ENCODE measurements at places on chromosomes 7 and 10. TPM values are rescaled to one million over a fixed set of nuclear protein-coding genes. Genes with fewer than 3 reads are reported as not detected.

- H3K4me3 ChIP-seq: no peak overlapping the region
- H3K27me3 ChIP-seq: no peaks in the 10 kb centered on the region
- H3K36me3 ChIP-seq: no peaks in the 10 kb centered on the region
- H3K4me1 ChIP-seq: no peaks in the 10 kb centered on the region
- no peak overlapping the region for H3K27ac ChIP-seq
- no peak for DNase-seq
Measured at GRCh38 chr7:71443191-71443530, 311.2 kb downstream of the GALNT17 start.

DNA sequence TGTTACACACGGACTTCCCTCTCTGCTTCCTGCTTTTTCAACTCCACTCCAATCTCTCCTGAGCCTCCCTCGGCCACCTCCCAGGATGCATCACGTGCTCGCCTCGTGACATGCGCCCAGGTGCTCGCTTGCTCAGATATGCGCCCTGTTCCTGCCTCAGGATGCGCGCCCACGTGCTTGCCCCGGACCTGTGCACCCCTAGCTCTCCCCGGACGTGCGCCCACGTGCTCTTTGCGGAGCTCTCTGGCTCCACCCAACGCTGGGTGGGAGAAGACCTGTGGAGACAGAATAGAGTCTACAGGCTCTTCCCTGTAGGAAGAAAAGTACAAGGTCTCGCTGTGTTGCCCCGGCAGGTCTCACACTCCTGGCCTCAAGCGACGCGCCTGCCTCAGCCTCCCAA is 23.1 kb downstream of the PARD3 start:
- H3K4me1 ChIP-seq: no peaks in the 10 kb centered on the region
- H3K36me3 ChIP-seq: no peaks in the 10 kb centered on the region
- no peaks in the 10 kb centered on the region for H3K27me3 ChIP-seq
- no peak overlapping the region for H3K27ac ChIP-seq
- DNase-seq: no peak
- no peak overlapping the region for H3K4me3 ChIP-seq

VPS26A gene
- total RNA-seq: 61.6 TPM

GRCh38 chr10:104299031-104299904 is 30.3 kb downstream of the GSTO2 start:
- no peaks in the 10 kb centered on the region for H3K36me3 ChIP-seq
- H3K27me3 ChIP-seq: no peaks in the 10 kb centered on the region
- peak overlapping the region; percentile 32 for H3K4me3 ChIP-seq
- H3K27ac ChIP-seq: peak overlapping the region; percentile 100

POLR2J gene
- total RNA-seq: 36.9 TPM

DNA sequence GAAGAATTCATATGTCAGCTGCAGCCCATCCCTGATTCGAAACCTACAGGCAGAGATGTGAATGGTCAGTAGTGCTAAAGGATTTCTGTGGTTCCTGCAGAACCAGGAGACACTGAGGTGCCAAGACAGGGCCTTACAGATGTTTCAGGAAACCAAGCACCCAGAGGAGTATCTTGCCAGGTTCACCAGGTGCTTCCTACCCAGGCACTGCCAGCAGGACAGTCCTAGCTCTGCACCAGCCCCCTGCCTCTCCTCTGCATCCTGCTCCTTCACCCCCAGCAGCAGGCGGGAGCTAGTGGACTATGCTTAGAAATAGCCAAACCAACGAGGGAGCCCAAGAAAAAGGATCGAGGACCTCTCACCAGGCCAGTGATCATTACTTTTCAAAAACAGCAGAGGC is 4.2 kb upstream of the IKZF1 start:
- no peak overlapping the region for H3K27ac ChIP-seq
- peaks cover 26% of the 10 kb centered on the region for H3K27me3 ChIP-seq
- DNase-seq: no peak
- H3K4me1 ChIP-seq: no peaks in the 10 kb centered on the region
- no peaks in the 10 kb centered on the region for H3K36me3 ChIP-seq

DNA sequence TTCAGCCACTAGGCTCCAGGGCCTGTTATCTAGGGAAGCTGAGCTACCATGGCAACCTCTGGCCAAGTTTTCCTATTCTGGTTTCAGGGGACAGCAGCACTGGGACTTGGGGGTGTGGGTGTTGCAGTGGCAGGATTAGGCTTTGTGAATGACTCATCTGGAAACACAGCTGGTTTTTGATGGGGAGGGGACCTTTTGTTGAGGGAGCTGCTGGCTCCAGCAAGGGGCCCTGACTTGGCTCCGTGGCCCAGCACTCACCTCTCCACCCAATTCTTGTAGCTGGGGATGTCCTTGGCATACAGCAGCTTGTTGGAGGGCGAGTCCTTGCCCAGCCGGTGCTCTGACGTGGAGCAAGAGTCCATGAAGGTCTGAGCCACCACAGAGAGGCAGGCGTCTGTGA is 435.9 kb downstream of the PLXNA4 start:
- H3K27ac ChIP-seq: no peak overlapping the region
- DNase-seq: peak; percentile 43
- no peaks in the 10 kb centered on the region for H3K27me3 ChIP-seq
- no peak overlapping the region for H3K4me3 ChIP-seq

- H3K27me3 ChIP-seq: no peaks in the 10 kb centered on the region
- no peaks in the 10 kb centered on the region for H3K4me1 ChIP-seq
- no peaks in the 10 kb centered on the region for H3K36me3 ChIP-seq
- H3K4me3 ChIP-seq: no peak overlapping the region
- no peak overlapping the region for H3K27ac ChIP-seq
Measured at GRCh38 chr10:59127991-59128390, 48.5 kb upstream of the PHYHIPL start.

DCLRE1A gene
- total RNA-seq: 3.7 TPM

- peak; percentile 54 for DNase-seq
- peaks cover 9% of the 10 kb centered on the region for H3K27me3 ChIP-seq
- H3K36me3 ChIP-seq: no peaks in the 10 kb centered on the region
- peaks cover 24% of the 10 kb centered on the region for H3K4me1 ChIP-seq
Measured at GRCh38 chr7:42237811-42238541, 967 bp upstream of the GLI3 start.

DNA sequence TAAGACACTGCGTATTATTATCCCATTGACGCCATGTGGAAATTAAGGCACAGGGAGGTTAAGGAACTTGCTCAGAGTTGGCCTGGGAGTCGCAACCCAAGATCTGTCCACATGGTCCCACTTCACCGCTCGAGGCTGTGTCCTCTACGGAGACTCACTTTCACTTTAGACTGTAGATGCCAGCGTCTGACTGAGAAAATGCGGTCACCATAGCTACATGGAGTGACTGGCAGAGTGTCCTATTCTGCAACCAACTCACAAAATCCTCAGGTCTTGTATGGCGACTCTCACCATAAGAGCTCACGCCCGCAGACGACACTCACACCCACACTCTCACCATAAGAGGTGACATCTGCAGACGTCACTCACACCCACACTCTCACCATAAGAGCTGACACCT is 257.9 kb downstream of the PTPRN2 start:
- H3K4me3 ChIP-seq: no peak overlapping the region
- no peaks in the 10 kb centered on the region for H3K36me3 ChIP-seq
- H3K4me1 ChIP-seq: no peaks in the 10 kb centered on the region
- H3K27ac ChIP-seq: no peak overlapping the region

CXCL12 gene
- 48.2 TPM for total RNA-seq

ANTXRL gene
- total RNA-seq: not detected

- H3K36me3 ChIP-seq: no peaks in the 10 kb centered on the region
- H3K4me3 ChIP-seq: no peak overlapping the region
- no peaks in the 10 kb centered on the region for H3K4me1 ChIP-seq
- H3K27me3 ChIP-seq: no peaks in the 10 kb centered on the region
- DNase-seq: no peak
- no peak overlapping the region for H3K27ac ChIP-seq
Measured at GRCh38 chr7:15652776-15653290, 33.6 kb downstream of the MEOX2 start.

- H3K4me3 ChIP-seq: no peak overlapping the region
- no peaks in the 10 kb centered on the region for H3K27me3 ChIP-seq
- peak; percentile 91 for DNase-seq
Measured at GRCh38 chr10:125411724-125412123, 251.4 kb upstream of the CTBP2 start.

GRCh38 chr7:138396251-138397070 is 63.6 kb upstream of the TRIM24 start:
- H3K27me3 ChIP-seq: no peaks in the 10 kb centered on the region
- no peaks in the 10 kb centered on the region for H3K36me3 ChIP-seq
- no peak overlapping the region for H3K4me3 ChIP-seq
- H3K4me1 ChIP-seq: no peaks in the 10 kb centered on the region
- no peak for DNase-seq

DNA sequence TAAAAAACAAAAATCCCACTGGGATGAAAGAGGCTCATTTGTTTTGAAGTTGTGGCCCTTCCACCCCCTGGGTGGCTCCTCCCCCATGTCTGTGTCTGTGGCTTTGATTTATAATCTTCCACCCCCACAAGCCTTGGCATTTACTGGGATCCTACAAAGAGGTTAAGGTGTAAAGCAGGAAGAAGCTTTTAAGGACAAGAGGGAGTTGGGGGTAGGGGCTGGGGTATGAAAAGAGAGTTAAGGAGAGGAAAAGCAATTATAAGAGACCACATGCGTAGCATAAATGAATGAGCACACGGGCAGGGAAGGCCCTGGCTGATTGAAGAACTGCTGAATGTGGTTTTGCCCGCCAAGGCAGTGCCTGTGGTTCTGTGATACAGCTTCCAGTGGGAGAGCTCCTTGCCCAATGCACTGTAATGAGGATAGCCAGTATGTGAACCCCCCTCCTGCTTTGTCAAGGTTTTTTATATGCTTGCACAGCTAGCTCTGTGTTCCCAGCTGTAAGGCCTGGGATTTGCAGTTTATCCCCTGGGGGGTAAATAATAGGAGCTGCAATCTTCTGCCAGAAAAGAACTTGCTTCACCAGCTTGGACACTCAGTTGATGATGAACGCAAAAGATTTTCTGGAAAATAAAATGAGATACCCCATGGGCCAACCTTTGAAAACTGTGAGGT is 34.7 kb upstream of the KMT2E start:
- H3K36me3 ChIP-seq: no peaks in the 10 kb centered on the region
- no peak overlapping the region for H3K4me3 ChIP-seq
- peak; percentile 78 for DNase-seq
- no peaks in the 10 kb centered on the region for H3K27me3 ChIP-seq

DNA sequence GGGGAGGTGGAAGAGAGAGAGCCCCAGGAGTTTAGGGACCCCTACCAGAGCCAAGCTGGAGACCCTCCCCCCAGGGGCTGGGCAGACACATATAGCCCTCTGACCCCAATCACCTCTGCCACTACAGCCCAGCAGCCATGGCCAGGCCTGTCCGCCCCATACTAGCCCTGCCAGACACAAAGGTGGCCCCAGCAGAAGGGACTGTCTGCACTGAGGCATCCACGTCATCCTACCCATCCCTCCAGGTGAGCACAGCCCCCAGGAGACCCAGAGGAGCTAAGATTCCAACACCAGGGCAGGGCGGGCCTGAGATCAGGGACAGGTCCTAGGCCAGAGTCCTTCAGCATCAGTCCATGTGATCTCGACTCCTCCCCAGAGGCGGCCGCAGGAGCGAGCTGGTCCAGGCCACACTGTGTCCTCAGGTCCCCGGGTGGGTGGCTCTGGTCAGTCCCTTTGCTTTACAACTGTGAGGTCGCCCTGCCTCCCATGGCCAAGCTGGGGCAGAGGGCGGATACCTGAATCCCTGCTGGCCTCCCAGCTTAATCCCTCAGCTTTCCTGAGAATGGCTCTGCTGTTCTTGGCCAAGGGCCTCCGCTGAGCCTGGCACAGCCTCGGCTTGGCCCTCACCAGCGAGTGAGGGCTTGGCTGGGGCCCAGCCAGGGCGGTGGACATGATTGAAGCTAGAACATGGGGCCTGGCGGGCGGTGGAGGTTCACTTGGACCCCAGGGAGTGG is 14.3 kb upstream of the ELN start:
- no peak overlapping the region for H3K4me3 ChIP-seq
- DNase-seq: no peak
- no peaks in the 10 kb centered on the region for H3K36me3 ChIP-seq
- H3K27me3 ChIP-seq: no peaks in the 10 kb centered on the region
- H3K27ac ChIP-seq: no peak overlapping the region
- H3K4me1 ChIP-seq: peaks cover 27% of the 10 kb centered on the region

NPFFR1 gene
- total RNA-seq: not detected

DNA sequence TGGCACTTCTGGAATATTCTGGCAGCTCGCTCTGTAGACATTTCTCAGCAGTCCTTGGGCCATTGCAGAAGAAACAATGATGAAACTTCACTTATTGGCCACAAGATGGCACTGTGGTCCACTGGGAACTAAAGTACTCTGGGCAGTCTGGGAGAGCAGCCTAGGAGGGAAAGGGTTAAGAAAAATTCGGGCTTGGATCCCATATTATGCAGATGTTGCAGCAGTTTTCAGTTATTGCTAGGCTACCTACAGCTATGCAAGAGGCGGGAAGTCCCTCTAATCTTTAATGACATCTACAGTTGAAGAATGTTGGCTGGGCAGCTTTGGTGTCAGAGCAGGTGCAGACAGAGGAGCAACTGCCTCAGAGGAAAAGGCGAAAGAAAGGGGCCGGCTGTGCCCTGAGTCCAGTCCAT is 201.7 kb upstream of the PRSS58 start:
- no peaks in the 10 kb centered on the region for H3K27me3 ChIP-seq
- peaks cover 24% of the 10 kb centered on the region for H3K4me1 ChIP-seq
- DNase-seq: peak; percentile 70
- no peaks in the 10 kb centered on the region for H3K36me3 ChIP-seq
- H3K27ac ChIP-seq: peak overlapping the region; percentile 14
- no peak overlapping the region for H3K4me3 ChIP-seq

DNA sequence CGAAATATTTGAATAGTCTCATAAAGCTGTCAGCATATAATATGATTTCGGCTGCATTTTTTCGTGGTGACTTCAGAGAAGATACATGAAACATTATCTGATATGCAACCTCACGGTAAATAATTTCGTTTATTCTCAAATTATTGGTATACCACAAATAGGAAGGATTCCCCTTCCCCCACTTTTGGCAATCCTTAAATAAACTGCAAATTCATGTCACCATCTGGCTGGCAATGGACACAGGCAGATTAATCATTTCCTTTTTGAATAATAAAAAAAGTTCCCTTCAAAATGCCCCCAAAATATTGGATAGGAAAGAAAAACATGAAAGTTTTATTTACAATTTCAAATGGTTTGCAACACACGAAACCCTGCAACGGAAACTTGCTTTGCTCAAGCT is 234.5 kb upstream of the MEOX2 start:
- peaks cover 10% of the 10 kb centered on the region for H3K4me1 ChIP-seq
- H3K4me3 ChIP-seq: no peak overlapping the region
- DNase-seq: no peak
- no peak overlapping the region for H3K27ac ChIP-seq
- H3K36me3 ChIP-seq: no peaks in the 10 kb centered on the region
- H3K27me3 ChIP-seq: no peaks in the 10 kb centered on the region
